ENCODE measurements at places on chromosomes 2 and 18.

GRCh38 chr2:107215401-107216350 is 329.7 kb upstream of the ST6GAL2 start:
- DNase-seq: no peak

DNA sequence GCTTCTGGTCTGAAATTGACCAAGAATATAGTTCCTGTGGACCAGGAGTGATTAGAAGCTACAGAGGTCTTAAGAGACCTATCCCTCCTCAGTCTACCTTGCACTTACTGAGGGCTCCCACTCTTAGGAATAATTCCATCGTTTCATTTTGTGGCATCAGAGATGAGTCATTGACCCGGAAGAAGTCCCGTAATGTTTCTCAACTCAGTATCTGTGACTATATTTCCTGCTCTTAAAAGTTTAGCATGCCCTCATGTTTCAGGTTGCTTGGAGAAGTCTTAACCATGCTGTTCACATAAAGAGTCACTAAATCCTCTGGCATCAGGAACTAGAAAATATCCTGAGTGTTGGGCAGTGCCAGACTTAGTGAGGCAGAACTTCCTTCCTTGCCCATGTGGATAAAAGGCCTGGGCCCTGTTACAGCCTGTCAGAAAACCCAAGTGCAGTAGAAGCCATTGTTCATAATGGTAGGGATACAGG is at the start of gene IL36A:
TSS of gene IL36A (plus strand) at position 430 of the 480 bp plus-strand sequence. CDS start 413 bp downstream, outside the sequence.
- no peak for DNase-seq

DNA sequence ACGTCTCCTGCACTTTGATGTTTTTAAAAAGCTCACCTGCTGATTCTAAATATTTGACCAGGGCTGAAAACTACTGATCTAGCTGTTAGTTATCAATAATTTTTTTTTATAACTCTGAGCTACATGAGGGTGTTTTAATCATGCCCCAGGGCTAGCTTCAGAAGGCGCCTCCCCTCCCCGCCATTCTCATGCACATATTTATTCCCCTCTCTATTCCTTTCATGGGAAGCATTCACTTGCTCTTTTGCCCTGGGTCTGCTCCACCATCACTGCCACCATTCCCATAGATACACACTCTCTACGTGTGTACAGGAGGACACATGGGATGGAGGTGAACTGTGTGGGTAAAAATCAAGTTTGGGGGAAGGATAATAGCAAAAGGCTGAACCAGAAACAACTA is 101.0 kb downstream of the PLA2R1 start:
- DNase-seq: no peak

DNA sequence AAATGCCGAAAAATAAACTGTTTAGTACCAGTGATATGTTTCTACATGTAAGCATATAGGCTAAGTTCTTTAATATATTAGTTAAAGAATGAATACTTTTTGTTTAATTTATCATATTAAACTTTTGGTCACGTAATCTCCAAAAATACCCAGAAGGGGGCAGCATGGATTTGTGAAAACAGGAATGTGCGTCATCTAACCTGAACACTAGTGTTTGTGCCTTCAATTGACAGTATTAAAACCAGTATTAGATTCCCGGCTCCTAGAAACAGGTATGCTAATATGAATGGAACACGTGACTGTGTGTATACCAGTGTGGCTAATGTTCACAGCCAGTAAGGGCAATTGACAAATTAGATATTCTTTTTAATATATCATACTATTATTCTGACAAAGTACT is 51.8 kb downstream of the WDR7 start:
- DNase-seq: no peak

DNA sequence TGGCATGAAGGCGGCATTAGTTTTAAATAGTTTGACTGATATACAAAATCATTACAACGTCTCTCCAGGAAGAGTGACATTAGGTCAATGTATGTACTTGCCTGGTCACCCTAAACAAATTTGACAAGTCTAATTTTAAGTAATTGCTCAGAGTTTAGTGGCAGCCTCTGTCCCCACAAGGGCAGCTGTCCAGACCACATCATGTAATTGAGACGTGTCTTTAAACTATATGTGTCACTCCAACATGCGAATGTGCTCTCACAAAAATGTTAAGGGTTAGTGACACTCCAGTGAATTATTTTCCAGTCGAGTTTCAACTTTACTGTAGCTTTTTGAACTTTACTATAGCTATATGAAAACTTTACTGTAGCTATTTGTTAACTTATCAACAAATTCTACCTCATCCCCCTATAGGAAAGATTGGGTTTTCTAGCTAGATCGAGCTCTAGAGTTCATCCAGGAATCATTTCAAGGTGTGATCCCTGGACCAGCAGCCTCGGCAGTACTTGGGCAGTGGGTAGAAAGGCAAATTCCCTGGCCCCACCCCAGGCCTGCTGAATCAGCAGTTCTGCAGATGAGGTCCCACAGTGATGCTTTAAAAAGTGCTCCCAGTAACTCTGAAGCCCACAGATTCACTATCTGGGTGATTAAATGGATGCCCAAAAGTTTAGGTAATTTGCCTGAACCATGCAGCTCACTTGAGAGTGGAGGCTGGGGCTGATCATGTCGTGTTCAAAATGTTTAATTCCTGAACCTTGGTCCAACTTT is 66.4 kb upstream of the POU3F3 start:
- DNase-seq: no peak

DNA sequence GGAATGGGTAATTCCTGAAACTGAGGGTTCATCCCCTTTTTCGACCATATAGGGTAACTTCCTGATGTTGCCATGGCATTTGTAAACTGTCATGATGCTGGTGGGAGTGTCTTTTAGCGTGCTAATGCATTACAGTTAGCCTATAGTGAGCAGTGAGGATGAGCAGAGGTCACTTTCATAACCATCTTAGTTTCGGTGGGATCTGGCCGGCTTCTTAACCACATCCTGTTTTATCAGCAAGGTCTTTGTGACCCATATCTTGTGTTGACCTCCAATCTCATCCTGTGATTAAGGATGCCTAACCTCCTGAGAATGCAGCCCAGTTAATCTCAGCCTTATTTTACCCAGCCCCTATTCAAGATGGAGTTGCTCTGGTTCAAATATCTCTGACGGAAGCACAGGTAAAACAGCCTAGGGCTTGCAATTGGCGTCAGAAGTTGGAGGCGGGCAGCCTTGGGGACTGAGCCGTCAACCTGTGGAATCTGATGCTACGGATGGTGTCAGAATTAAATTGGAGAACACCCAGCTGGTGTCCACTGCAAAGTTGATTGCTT is 19.5 kb downstream of the RALBP1 start:
- DNase-seq: no peak

GRCh38 chr2:8514796-8515758 is 166.8 kb upstream of the ID2 start:
- no peak for DNase-seq

- DNase-seq: no peak
Measured at GRCh38 chr2:151264157-151264825, 2.6 kb upstream of the RBM43 start.

DNA sequence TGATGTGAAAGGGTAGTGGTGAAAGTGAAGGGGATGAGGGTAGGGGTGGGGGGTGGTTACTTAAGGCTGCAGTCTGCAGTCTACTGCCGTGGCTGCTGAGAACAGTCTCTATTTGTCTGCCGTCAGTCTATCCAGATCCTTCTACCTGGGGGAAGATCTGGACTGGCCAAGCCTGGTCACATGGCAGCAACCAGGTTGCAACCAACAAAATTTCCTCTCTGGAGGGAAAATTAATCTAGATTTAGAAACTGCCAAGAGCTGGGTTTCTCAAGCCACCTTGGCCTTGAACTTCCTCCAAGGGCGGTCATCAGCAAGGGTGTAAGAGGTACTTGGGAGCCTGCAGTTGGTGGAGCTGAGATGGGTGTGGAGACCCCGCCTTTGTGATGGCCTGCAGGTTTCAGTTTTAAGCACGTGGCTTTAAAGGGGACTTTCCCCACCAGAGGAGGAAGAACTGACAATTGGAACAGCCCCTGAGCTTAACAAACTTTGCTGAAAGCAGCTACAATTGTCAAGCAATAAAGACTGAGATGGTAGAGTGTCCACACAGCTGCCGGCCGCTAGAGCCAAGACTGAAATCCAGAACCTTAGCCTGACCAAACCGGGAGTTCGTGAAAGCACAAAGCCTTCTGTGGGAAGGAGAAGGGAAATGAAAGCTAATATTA is 31.4 kb upstream of the KCMF1 start:
- no peak for DNase-seq

DNA sequence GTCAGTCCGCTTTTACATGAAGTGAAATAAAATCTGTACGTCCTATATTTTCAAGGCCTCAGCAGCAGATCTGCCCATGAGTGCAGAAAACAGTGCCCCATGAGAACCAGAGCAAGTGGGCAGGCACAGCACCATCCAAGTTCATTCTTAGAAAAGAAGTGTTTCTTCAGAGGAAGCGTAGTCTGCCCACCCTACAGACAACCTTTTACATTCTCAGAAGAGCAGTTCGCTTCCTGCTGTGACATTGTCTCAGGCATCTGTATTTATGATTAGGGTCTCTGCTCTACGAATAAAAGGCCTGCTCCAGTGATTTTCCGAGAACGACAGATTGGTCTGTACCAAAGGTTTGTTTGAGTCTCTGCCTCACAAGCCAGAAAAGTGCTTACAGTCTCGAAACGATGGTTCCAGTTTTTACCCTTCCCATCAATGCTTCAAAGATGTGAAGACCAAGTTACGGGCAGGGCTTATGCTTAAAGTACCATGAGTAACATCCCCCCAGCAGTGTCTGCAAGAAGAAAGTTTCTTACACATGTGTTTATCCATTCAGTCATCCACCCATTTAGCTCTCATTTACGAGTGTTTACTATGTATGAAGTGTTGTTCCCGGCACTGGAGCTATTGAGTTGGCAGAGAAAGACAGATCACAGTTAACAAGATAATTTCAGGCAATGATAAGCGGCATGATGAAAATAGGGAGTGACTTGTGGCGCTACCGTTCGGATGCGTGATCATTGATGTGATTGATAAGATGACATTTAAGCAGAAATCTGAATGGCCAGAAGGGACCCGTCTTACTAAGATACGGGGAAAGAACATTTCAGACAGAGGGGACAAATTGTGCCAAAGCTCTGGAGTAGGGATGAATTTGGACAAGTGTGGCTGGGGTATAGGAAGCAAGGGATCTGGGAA is 31.4 kb upstream of the CTLA4 start:
- no peak for DNase-seq

DNA sequence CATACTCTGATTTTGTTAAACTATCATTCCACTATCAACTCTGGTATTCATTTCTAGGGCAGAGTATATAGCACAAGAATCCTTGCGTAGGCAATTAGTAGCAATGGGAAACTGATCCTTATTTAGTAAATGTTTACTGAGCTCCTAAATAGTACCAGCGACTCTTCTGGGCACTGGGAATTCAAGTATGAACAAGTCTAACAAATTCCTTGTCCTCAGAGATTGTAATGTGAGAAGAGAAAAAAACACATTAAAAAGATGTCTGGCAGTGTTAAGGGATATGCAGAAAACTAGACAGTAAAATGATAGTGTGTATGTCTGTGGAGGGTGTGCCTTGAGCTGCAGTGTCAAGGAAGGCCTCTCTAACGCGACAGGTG is 721 bp downstream of the METTL5 start:
- DNase-seq: no peak

GRCh38 chr18:22525313-22525712 is 107.6 kb upstream of the CTAGE1 start:
- no peak for DNase-seq

GRCh38 chr18:75625966-75626365 is 198.5 kb upstream of the SMIM21 start:
- peak; percentile 14 for DNase-seq

GRCh38 chr18:38545071-38545470 is 979.5 kb upstream of the CELF4 start:
- no peak for DNase-seq

DNA sequence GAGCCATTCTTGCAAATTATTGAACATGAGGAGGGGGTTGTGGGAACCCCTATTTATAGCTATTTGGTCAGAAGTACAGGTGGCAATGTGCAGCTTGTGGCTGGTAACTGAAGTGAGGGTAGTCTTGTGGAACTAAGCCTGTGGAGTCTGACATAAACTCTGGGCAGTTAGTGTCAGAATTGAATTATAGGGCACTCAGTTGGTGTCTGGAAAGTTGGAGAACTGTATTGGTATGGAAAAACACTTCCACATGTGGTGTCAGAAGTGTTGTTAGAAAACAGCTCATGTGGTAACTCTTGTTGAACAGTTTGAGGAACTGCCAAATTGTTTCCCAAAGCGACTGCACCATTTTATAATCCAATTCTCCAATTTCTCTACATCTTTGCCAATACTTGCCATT is 7.5 kb downstream of the RALBP1 start:
- no peak for DNase-seq

DNA sequence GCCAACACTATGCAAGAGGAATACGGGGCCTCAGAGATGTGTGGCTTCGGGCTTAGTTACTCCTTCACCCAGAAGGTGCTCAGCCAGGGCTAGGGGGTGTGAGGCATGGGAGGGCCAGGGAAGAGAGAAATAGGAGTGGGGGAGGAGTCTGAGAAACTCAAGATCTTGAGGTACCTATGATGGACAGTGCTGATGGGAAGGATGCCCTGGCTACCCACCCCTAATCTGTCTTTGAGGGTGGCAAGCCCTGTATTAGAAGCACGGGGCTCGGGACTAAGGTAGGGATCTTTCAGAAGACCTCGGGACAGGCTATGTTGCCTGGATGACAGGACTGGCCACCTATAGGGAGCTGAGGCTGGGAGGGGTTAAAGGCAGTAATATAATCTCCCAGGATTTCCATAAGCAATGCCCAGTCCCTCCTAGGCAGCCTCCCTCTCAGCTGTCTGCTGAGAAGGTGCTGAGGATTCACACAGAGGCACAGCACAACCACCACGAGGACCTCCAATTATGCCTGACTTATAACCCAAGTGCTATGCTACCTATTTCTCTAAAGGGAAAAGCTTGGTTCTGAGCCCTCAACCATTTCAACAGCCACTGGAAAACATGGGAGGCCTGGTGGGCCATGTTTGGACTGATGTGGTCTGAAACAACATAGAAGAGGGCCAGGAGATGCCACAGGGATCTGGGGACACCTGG is 23.3 kb downstream of the MTHFD2 start:
- DNase-seq: no peak

DNA sequence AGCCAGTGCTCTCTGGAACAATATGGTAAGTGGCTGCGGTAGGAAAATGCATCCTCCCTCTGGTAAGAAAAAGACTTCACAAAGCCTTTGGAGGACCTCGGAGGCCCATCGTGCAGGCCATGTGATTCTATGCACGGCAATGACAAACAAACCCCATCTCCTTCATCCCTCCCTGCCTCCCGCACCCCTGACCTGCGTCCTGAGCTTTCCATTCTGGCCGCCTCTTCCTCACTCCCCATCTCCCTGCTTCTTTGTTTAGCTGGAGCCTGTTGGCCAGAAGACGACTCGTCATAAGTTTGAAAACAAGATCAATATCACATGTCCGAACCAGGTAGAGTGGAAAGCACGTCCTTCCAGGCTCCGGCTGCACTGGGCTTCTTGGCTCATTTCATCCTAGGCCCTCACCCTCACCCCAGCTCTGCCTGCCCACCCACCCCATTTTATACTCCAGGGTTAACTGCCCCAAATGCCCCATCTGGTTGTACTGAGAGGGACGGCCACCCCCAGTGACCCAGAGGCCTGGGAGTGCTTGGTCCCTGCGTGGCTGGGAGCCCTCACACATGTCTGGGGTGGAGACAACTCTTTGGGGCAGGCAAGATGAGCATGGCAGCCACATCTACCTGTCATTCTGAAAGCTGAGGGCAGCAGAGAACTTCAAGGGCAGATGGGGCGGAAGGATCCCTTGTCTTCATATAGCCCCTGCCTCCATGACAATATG is 94.0 kb downstream of the PLB1 start:
- DNase-seq: no peak
